Activated T-helper 9 cell treated with anti-CD3 and anti-CD28 coated beads, Interleukin-2, amount 50 U/mL, for 16 hours (primary cell): ENCODE measurements at places on chromosomes 3 and 15.

GRCh38 chr3:170418422-170419398 is at the start of gene CLDN11:
Gene CLDN11, plus strand, starts transcription at chr3:170418868. Its CDS starts 199 bp downstream, at chr3:170419067.
- no peak for DNase-seq

DNA sequence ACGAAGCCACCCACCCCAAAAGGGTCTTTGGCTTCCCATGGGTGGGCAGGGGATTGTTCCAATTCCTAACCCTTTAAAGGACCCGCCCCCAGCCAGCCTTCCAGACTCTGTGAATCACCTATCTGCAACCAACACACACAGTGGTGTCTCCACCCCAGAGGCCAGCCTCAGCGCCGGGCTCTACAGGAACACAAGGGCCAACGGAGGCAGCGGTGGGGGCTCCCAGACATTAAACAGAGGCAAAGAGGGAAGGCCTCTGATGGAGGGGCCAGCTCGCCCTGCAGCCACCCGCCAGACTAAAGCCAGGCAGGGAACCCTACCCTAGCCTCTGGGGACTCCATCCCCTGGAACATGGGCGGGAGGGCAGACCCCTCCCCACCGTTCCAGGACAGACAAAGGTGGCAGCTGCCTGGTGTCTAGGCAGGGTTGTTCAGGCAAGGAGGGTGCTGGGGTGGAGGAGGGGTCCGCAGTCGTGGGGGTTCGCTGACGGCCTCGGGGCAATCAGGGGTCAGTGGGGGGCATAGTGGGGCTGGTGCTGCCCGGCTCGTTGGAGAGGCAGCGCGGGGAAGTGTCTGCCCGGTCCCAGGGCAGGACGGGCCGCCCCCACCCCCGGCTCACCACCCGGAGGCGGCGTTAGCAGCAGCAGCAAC is 448 bp downstream of the SHISA5 start:
- DNase-seq, result no peak

DNA sequence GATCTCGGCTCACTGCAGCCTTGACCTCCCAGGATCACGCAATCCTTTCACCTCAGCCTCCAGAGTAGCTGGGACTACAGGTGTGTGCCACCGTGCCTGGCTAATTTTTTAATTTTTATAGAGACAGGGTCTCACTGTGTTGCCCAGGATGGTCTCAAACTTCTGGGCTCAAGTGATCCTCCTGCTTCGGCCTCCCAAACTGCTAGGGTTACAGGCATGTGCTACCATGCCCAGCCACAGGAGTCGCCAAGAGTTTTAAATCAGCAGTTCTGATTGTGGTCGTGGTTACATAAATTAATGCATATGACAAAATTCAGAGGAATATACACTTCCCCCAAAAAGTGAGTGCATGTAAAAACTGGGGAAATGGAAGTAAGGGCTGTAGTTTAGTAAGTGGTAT is 32.9 kb downstream of the MEGF11 start:
- DNase-seq, result no peak

DNA sequence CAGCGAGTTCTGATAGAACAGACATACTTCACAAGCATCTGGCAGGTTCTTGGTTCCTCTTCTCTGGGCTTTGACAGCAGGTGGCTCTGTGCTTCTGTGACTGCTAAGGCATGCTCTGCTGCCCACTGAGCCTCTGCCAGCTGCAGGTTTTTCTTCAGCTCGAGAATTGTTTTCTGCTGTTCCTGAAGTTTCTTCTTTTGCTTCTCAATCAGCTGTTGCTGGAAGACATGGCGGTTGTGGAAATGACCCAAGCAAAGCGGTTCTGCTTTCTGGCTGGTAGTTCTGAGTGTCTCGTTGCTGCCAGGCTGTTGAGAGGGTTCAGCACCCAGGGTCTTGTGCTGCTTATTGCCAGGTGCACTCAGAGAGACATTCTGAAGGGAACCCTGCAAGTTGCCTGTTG is 50.8 kb downstream of the CCDC191 start:
- DNase-seq, result no peak

DNA sequence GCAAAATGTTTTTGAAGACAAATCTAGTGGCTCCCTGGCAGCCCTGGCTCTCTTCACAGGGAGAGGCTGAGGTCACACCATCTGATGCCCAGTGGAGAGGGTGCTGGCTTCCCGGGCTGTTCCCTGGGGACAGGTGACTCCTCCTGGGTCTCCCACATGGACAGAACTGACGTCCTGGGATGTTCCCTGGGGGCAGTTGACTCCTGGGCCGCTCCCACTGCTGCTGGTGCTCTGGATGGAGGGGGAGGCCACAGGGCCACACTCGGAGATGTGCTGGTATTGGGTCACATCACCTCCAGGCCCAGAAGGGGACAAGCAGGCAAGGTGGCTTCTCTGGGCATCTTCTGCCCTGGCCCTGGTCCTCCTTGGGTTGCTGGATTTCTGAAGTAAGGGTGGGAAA is 27.8 kb upstream of the ACAD9 start:
- DNase-seq, result no peak

DNA sequence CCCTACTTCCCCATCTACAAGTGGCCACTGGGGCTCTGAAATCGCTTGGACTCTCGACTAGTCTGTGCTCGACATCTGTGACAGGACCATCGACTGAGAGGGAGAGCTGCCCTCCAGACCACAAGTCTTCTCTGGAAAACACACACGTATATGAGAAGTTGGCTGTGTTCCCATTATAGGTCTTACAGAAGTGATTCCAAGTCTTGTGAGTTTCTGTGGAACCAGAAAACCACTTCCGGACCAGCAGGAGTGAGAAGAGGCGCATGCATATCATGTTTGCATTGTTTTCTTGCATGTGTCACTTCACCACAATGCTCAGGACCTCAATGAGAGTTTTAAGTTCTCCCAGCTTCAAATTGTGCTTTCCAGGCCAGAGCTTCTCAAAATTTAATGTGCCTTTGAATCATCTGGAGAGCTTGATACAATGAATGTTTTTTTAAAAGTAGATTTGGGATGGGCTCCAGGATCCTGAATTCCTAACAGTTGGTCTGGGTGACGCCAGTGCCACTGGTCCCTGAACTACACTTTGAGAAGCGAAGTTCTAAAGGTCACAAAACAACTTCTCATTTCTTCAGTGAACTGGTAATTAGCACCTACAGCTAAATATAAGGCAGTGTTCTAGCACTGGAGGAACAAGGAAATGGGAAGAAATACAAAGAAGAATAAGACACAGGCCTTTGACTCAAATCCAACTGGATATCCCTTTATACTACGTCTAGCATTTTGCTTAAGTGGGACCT is 15.7 kb downstream of the LIPC start:
- DNase-seq, result no peak

- DNase-seq, result no peak
These were observed 3.2 kb downstream of the EFCAB12 start for GRCh38 chr3:129425213-129425612.

GRCh38 chr3:155350571-155350970 is 57.1 kb upstream of the STRIT1 start:
- DNase-seq, result no peak

GRCh38 chr3:123723070-123723469 is 138.2 kb upstream of the HACD2 start:
- no peak for DNase-seq

DNA sequence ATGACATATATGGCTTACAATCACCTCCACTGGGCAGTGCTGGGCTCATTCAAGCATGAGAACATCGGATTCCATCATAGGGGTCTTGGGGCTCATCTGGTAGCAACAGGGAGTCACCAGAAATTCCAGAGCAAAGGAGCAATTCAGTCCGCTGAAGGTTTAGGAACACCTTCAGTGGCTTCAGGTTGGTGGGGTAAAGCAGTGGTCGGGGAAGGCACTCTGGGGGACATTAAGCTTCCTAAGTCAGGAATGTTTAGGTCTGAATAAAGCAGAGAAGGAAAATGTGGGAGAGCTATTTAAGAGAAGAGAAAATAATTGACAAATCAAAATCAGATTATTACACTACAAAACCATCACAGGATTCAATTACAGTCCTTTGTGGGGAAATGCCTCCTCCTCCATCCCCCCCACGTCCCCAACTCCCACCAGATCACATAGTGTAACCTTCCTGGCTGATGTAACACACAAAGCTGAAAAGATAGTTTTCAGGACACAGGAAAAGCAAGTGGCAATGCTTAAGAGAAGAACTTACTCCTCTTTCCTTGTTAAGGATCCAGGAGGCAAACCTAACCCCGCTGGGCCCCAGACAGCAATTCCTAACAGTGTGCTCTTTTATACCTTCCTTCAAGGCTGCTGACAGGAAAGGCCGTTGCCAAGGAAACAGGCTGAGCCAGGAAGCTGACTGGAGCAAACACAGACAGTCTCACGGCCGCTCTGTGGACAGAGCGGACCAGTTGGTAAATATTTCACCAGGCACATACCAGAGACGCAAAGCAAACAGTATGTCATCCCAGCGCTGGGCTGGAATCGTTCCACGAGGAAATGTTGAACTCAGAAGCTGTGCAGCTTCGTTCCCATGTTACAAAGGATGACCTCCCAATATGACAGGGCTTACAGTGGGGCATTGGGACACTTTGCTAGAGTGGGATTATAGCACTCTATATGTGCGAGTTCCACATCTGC is 57.5 kb upstream of the LMCD1 start:
- DNase-seq, result no peak

DNA sequence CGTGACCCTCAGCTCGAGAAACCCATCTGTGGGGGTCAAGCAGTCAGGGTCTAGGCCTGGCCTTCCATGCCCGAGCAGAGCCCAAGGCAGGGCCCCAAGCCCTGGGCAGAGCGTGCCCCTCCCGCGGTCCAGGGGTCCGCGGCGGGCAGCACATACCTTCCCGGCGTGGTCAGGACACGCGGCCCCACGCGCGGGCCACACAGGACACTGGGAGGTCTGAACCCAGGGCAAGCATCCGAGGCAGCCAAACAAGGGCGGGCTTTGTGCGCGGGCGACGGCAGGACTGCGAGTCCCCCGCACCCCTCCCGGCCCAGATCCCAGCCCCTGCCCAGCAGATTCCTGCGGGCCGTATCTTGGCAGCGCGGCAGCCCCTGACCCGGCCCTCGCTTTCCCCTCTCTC is 61.6 kb upstream of the ACAN start:
- DNase-seq, result no peak

GRCh38 chr3:87354398-87354797 is 78.0 kb upstream of the POU1F1 start:
- no peak for DNase-seq

DNA sequence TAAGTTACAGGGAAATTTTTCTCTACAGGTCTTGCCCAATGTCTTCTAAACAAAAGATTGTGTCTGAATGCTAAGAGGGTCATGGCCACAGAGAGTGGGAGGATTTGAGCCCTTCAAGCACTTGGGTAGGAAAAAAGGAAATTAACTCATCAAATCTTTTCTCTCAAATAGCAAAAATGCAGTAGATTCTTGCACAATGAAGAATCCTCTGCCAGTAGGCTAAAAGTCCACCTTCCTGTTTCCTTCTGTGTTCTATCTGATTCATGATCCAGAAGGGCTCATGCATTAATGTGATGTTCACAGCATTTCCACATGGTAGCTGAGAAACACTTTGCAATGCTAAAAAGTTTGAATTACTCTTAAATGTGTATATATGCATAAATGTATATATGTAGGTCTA is 177.1 kb downstream of the CD47 start:
- DNase-seq, result no peak

GRCh38 chr15:49313650-49314049 is 109.4 kb upstream of the FGF7 start:
- no peak for DNase-seq

GRCh38 chr15:52318729-52319500 is 23.3 kb upstream of the MYO5C start:
- DNase-seq, result no peak

- no peak for DNase-seq
These were observed 28.9 kb downstream of the PDE8A start for GRCh38 chr15:85010386-85011159.
